ENCODE measurements at places on chromosomes 3 and 15.

DNA sequence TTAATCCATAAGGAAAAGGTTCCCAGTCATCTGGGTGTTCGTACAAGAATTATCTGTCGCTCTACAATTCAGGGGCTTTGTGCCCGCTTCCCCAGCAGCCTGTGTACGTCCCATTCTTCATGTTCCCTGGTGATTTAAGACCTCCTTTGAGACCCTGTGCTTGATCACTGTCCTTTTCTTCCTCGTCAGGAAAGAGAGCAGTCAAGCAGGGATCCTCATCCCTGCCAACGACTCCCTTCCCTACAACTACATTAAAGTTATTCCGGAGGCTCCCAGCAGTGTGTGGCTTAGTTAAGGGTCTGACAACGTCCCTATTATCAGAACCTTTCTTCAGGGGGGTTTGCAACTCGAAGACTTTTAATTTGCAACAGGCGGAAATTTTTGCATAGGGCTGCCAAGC, 175.7 kb downstream of the FOXP1 start:
- no peak for DNase-seq

DNA sequence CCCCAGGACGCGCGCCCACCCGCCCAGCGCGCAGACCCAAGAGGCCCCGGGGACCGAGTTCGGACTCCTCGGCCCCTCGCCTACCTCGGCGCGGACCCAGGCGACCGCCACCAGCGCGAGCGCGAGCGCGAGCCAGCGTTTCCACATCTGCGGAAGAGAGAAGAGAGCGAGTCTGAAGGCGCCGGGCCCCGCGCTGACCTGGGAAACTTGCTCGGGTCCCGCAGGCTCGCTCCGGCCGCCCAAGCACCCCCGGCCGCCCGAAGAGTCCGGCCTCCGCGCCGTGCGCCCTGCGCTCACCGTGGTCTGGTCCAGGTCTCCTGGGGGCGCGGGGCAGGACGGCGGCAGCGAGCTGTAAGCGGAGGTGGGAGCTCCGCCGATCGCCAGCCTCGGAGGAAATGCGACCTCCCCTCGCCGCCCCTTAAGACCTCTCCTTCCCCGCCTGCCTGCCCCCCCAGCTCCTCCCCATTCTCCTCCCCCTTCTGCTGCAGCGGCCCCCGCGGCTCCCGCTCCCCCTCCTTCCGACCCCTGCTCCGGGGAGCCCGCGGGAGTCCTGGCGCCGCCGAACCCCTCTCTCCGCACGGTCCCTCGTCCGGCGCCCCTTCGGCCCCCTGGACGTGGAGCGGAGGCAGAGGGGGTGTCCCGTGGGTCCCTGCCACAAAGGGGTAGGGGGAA, at the start of gene FSTL1:
FSTL1 (minus strand) TSS at position 393 of the 672 bp plus-strand sequence; CDS start at position 147, 246 bp downstream.
- no peak for DNase-seq

GRCh38 chr3:37779289-37780152, 82.2 kb upstream of the CTDSPL start:
- DNase-seq, result no peak

DNA sequence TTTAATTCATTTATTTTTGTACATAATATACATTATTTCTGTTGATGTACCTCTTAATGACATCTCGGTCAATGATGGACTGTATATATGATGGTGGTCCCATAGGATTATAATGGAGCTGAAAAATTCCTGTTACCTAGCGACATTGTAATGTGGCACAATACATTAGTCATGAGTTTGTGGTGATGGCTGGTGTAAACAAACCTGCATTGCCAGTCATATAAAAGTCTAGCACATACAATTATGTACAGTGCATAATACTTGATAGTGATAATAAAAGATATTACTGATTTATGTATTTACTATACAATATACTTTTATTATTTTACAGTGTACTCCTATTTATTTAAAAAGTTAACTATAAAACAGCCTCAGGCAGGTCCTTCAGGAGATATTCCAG, 15.1 kb downstream of the TTC14 start:
- DNase-seq, result no peak

- DNase-seq, result no peak
Measured at GRCh38 chr15:48683991-48684765, 38.7 kb upstream of the FBN1 start.

DNA sequence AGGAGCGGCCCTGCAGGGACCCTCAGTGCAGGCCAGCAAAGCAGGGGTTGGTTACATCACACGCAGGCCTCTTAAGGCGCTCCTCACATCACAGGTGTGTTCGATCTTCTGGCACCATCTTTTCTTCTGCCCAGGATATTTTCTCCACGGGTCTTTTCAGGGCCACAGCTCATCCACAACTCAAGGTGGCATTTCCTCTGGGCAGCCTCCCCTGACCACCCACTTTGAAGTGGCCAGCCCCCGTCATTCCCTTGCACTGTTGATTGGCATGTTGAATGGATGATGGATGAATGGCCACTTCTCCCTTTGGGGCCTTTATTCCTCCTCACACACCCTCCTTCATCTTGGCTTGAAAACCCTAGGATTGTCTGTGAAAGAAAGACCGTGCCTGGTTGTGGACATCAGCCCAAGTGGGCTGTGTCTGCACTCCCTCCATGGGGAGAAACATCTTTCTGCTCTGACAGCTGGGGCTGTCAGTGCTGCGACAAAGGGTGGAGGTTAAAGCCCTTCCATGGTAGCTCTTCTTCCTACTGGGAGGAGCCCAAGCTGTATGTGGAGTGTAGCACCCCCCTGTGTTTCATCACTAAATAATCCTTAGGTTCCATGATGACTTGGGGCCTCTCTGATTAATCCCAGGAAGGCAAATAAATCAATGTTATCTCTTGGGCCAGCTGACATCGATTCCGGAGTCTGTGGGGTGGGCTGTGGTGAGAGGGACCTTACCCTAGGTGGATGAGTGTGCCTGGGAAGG, 102.5 kb downstream of the EPHB1 start:
- no peak for DNase-seq

- DNase-seq, result peak; percentile 84
Measured at GRCh38 chr15:38868326-38869114, 303.9 kb upstream of the RASGRP1 start.

GRCh38 chr3:48432411-48433371, 2.8 kb upstream of the PLXNB1 start:
- no peak for DNase-seq

GRCh38 chr3:195082811-195083210, 188.1 kb downstream of the XXYLT1 start:
- DNase-seq, result no peak

DNA sequence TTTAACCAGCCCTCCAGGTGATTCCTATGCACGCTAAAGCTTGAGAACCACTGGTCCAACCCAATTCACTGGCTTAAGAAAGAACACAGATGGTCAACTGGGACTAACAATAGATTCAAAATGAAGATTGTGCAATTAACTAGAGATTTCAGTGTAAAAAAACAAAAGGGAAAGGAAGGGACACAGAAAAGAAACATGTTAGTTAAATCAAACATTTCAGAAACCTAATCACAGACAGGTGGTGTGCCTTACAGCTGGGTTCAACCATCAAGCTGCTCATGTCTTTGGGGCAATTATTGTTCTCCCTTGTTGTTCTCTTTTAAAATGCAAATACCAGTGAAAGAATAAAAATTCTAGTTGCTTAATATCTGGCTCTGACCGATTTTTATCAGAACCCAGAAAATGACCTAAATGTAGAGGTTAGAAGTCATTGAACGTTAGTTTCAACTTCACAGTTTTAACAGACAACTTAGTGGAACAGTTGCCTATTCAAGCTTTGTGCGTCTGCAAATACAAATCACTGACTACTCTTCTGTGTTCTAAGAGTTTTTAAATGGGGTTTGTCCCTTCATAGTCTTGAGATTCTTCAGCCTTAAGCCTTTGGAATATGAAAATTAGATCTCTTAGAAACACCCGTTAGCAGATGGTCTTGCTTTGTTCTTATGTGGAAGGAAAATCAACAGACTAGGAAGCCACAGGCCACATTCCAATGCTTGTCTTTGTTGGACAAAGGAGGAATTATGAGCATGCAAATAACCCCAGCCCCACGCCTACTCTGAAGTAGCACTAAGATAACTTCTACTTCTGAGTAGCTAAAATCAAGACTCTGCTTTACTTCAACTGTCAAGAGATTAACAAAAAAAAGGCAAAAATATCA, 223.4 kb downstream of the ATP8B4 start:
- DNase-seq, result no peak

- no peak for DNase-seq
Measured at GRCh38 chr3:186356152-186356551, 5.9 kb downstream of the DGKG start.

GRCh38 chr3:191352014-191352413, 21.7 kb upstream of the UTS2B start:
- DNase-seq, result no peak

DNA sequence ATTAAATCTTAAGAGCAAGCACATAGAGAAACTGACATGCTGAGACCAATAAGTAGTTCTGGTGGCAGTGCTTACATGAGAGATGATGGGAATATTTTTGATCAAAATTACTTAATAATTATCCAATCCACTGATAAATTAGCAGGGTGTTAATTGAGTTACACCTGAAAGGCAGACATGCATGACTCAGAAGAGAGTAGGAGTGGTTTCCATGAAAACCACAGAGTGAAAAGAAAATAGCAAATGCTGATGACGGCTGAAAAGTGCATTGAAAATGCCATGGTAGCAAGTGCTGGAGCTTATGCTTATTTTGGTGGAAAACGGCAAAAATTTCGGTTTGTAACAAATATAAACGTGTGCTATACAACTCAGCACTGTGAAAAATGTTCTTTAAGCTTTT, 267.8 kb upstream of the LRRN1 start:
- DNase-seq, result no peak

Data from BJ (cell line).